Right atrium auricular region (tissue), 2 donors: ENCODE measurements at places on chromosomes 16 and 17. TPM values are rescaled to one million over a fixed set of nuclear protein-coding genes. Genes with fewer than 3 reads are reported as not detected.

C16orf96 gene
- total RNA-seq: 0.24 TPM

TBC1D3I gene
- total RNA-seq: not detected

VAT1L gene
- total RNA-seq: 10.3 TPM

UBTF gene
- total RNA-seq: 42.3 TPM

PRSS53 gene
- 0.43 TPM for total RNA-seq

GDPD3 gene
- total RNA-seq: 1.7 TPM

CCL16 gene
- not detected for total RNA-seq

GRCh38 chr17:21113716-21114115 lies 13.0 kb upstream of the DHRS7B start:
- H3K27me3 ChIP-seq: no peaks in the 10 kb centered on the region
- no peaks in the 10 kb centered on the region for H3K4me1 ChIP-seq
- DNase-seq: no peak
- no peak overlapping the region for H3K4me3 ChIP-seq
- H3K27ac ChIP-seq: no peak overlapping the region

GRCh38 chr17:60534613-60535157 lies 8.6 kb upstream of the APPBP2 start:
- H3K4me1 ChIP-seq: no peaks in the 10 kb centered on the region
- H3K4me3 ChIP-seq: no peak overlapping the region
- H3K36me3 ChIP-seq: no peaks in the 10 kb centered on the region
- no peaks in the 10 kb centered on the region for H3K27me3 ChIP-seq
- no peak overlapping the region for H3K27ac ChIP-seq

DNA sequence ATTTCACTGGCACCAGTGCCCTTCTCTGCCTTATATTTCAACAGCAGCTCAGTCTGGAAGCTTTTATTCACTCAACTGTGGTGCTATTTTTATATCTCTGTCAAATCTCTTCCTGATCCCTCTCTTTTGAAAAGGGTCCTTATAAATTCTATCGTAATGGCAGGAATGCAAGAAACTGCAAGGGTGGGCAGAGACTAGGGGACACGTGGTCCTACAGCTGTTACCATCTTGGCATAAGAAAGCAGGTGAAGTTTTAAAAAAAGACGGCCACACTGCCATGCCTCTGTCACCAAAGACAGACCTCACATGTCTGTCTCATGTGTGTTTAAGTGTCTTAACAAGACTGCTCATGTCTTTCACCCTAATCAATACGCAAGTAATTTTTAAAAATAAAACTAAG lies 368.4 kb upstream of the CDH11 start:
- no peaks in the 10 kb centered on the region for H3K36me3 ChIP-seq
- no peaks in the 10 kb centered on the region for H3K4me1 ChIP-seq
- H3K4me3 ChIP-seq: no peak overlapping the region
- no peak for DNase-seq
- H3K27me3 ChIP-seq: no peaks in the 10 kb centered on the region

DNA sequence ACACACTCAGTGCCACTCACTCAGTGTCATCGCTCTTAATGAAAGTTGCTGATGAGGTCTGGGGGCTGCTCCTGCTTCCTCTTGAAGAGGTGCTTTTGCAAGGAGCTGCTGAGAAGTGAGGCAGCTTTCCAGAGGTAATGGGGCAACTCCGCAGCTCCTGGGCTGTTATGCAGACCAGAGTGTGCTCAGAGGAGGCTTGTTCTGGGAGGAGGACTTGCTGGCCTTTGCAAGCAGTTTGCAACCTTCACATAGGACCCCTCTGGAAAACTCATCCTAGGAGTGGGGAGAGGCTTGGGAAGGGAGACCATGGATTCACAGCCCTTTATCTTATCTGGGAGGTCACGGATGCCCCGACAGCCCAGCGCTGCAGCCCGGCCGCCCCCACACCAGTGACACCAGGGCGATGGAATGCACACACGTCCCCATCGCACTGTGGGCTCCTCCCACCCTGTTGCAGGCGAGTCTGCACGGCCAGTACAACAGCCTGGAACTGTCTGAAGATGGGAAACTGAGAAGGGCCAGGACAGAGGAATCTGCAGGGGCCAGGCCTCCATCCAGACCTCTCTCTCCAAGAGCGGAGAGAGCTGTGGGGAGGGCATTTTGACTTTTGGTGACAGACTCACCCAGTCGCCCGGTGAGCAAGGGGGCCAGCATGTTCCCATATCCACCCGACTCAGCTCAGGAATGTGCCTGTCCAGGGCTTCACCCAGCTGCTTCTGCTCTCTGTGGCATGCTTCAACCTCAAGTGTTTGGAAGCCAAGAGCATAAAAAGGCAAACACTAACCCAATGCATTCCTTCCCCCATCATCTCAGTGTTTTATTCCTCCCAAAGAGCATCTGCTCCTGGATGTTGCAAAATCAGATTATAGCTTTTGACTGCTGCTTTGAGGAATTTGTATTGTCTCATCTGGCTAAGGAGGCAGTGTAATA lies 78.6 kb upstream of the ZNF469 start:
- DNase-seq: peak; percentile 70
- H3K4me1 ChIP-seq: no peaks in the 10 kb centered on the region
- no peak overlapping the region for H3K27ac ChIP-seq
- H3K4me3 ChIP-seq: no peak overlapping the region

GRCh38 chr16:17757808-17758207 lies 287.0 kb upstream of the XYLT1 start:
- H3K4me3 ChIP-seq: no peak overlapping the region
- no peaks in the 10 kb centered on the region for H3K36me3 ChIP-seq
- DNase-seq: no peak
- no peaks in the 10 kb centered on the region for H3K27me3 ChIP-seq
- H3K4me1 ChIP-seq: no peaks in the 10 kb centered on the region

GRCh38 chr16:22660441-22661160 lies 149.9 kb downstream of the NPIPB5 start:
- H3K27me3 ChIP-seq: no peaks in the 10 kb centered on the region
- H3K4me3 ChIP-seq: no peak overlapping the region
- no peaks in the 10 kb centered on the region for H3K36me3 ChIP-seq
- H3K27ac ChIP-seq: no peak overlapping the region
- H3K4me1 ChIP-seq: no peaks in the 10 kb centered on the region

GRCh38 chr16:12111819-12112218 lies 135.3 kb downstream of the SNX29 start:
- no peaks in the 10 kb centered on the region for H3K27me3 ChIP-seq
- H3K4me3 ChIP-seq: no peak overlapping the region
- H3K27ac ChIP-seq: no peak overlapping the region
- DNase-seq: no peak
- no peaks in the 10 kb centered on the region for H3K36me3 ChIP-seq
- no peaks in the 10 kb centered on the region for H3K4me1 ChIP-seq

- peaks cover 9% of the 10 kb centered on the region for H3K36me3 ChIP-seq
- H3K27ac ChIP-seq: peak overlapping the region; percentile 54
- peaks cover 3% of the 10 kb centered on the region for H3K4me1 ChIP-seq
- peak overlapping the region; percentile 78 for H3K4me3 ChIP-seq
Observed at GRCh38 chr16:2155977-2156848, 631 bp downstream of the TRAF7 start.

DNA sequence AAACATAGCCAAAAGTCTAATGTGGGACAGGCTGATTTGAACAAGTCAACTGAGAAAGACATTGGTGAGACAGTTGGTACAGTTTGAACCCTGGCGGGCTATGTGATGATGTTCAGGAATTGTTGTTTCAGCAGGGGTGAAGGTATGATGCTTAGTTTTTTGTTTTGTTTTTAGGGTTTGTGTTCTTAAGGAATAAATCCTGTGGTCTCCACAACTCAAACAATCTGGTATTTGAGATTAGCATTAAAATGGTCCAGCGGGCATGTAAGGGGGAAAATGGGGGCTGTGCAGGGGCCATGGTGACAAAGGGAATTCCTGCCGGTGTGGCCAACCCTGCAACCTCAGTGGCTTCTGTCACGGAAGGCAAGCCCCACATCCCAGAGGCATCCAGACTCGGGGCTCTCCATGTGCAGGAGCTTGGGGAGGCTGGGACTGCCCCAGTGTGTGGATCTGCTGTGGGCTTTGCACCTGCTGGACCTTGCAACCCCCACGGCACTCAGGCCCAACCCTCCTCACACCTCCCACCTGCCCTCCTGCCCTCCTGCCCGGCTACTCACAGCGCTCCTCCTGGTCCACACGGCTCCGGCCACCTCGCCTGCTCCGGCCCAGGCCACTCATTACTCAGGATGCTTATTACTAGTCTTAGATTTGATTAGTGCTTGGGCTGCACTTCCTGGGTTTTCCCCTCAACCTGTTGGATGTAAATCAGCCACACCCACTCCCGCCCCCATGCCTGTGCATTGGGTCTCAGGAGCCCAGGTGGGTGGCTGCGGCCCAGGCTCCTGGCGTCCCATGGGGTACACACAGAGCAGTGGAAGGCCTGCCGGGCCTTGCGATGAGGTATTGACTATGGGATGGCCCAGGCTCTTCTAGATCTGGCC lies at the start of gene TNFRSF13B:
TSS of gene TNFRSF13B (minus strand) at position 661 of the 881 bp plus-strand sequence. CDS start at position 618, 43 bp downstream.
- H3K36me3 ChIP-seq: no peaks in the 10 kb centered on the region
- DNase-seq: no peak
- no peaks in the 10 kb centered on the region for H3K27me3 ChIP-seq
- no peak within 1 kb of the TSS for H3K27ac ChIP-seq
- H3K4me3 ChIP-seq: no peak within 1 kb of the TSS
- no peaks in the 10 kb centered on the region for H3K4me1 ChIP-seq

- peak overlapping the region; percentile 86 for H3K4me3 ChIP-seq
- peak overlapping the region; percentile 99 for H3K27ac ChIP-seq
- H3K27me3 ChIP-seq: no peaks in the 10 kb centered on the region
- no peak for DNase-seq
- H3K4me1 ChIP-seq: no peaks in the 10 kb centered on the region
Observed at GRCh38 chr17:1398931-1399678, 917 bp downstream of the YWHAE start.

DNA sequence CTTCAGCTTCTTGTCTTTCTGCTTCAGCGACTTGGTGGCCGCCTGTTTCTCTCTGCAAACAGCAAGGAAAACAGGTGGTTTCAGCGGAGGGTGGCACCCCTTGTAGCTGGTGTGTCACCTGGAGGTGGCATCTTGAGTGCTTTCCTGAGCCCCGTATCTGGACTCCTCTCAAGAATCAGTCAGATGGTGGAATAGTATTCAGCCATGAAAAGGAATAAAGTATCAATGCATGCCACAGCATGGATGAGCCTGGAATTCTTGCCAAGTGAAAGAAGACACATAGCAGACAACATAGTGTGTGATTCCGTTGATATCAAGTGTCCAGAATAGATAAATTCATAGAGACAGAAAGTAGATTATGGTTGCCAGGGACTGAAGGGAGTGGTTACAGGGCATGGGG lies 65.2 kb downstream of the NDE1 start:
- no peak overlapping the region for H3K27ac ChIP-seq
- no peaks in the 10 kb centered on the region for H3K4me1 ChIP-seq
- H3K36me3 ChIP-seq: peaks cover 42% of the 10 kb centered on the region
- H3K27me3 ChIP-seq: no peaks in the 10 kb centered on the region
- no peak overlapping the region for H3K4me3 ChIP-seq
